ENCODE measurements at places on chromosomes 6 and 20. TPM values are rescaled to one million over a fixed set of nuclear protein-coding genes. Genes with fewer than 3 reads are reported as not detected.

The MATN4 gene
- total RNA-seq: not detected

The HAO1 gene
- total RNA-seq: not detected

The AAR2 gene
- 28.2 TPM for total RNA-seq

The SAMD3 gene
- total RNA-seq: 1.1 TPM

The SMIM28 gene
- total RNA-seq: not detected

The ACSS1 gene
- total RNA-seq: 10.9 TPM

The SLC22A3 gene
- total RNA-seq: 0.70 TPM

GRCh38 chr6:131331151-131331550 is 195.9 kb downstream of the AKAP7 start:
- no peak for DNase-seq

DNA sequence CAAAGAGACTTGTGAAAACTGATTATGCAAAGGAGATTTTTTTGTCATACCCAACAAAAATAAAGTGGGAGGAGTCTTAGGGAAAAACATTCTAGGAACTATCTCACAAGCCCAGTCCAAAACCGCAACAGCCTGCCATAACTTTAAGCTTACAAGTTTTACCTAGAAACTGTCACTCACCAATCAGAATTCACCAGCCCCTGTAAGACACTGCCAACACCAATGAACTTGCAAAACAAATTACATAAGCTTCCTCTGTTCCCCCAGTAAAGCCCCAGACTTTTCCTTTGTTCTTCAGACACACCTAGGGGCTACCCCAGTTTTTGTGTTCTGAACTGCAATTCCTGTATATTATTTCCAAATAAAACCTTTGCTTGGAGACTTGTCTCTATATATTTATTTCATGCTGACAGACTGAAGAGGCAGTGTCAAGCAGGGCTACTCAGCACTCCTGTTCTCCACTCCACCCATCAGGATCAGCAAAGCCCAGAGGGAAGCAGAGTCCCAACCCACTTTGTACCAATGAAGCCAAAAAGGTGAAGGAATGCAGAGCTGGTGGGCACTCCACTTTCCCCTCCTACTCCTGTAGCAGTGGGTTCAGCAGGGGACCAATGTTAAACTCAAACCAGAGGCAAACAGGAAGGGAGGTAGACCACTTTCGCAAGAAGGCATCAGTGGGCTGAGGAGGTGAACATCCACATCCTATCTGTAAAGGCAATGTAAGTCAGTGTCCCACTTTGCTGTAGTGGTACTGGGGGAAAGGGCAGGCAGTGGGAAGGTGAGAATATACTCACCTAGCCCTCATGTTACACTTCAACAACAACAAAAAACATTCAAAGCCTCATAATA is 142.5 kb upstream of the RUNX2 start:
- DNase-seq: no peak

DNA sequence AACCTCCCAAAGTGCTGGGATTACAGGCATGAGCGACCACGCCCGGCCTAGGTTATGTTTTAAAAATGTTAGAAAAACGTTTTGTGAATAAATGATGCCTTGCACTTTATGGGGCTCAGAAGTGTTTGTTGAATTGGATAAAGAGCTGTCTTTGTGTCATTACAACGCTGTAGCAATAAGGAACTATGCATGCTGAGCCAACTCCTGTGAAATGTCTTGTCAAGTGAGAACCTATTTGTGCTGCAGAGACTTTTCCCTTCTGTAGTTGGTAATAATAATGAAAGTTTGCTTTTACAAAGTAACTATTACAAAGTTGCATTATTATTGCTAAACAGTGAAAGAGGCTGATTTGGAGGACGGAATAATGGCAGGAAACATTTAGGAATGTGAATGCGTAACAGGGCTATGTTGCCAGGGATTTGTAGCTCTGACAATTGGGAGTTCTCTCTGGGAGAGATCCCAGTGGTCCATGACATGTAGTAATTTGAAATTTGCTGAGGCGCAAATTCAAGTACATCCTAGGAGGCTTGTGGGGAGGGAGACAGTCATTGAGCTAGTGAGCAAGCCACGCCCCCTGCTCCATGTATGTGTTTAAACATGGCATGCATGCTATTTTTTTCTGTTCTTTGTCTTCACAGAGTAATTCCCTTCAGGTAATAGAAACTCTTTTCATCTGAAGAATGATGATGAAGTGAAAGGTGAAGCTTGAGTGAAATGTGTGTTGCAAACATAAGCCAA is 16.8 kb upstream of the BICRAL start:
- DNase-seq: no peak

DNA sequence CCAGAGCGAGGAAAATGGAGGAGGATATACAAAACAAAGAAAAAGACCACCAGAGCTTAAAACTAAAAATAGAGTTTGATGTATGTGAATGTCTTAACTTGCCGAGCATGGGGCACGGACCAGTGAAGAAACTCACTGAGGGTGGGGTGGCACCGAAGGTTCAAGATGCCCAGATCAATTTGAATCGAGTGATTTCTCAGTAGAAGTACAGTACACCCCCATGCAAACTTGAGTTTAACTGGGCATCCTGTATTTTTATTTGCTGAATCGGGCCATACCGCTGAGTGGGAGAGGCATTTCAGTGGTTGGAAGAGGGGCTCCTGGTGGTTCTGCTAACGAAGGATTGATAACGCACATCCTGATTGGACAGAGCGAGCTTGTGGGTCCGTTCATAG is 81.7 kb downstream of the ANKRD60 start:
- DNase-seq: no peak

- DNase-seq: peak; percentile 67
Observed at GRCh38 chr6:30483677-30484279, 5.5 kb upstream of the HLA-E start.

- DNase-seq: no peak
Observed at GRCh38 chr6:74087899-74088298, 391.9 kb downstream of the CD109 start.

DNA sequence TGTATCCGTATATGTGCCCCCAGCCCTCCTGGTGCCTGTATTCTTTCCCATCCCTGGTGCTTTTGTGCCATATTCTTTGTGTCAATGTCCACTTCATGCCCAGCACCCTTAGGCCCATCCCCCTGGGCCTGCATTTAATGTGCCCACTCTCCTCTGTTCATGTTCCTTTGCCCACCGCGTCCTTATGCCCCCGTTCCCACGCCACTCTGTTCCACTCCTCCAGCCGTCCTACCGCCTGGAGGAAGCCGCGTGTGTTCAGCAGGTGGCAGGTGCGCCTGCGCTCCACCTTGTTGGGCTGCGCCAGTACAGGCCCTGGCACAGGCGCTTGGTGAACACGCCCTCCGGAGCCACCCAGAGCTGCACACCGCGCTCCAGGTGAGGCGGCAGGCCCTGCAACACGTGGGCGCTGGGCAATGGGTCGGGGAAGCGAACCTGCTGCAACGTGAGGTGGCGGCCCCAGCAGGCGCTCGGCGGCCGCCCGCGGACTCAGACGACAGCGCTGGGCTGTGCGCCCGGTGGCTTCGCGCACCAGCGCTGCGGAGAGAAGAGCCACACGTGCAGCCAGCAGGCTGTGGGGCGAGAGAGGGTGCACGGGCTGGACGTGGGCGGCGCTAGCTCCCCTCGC is 4.0 kb upstream of the FOXS1 start:
- DNase-seq: no peak

DNA sequence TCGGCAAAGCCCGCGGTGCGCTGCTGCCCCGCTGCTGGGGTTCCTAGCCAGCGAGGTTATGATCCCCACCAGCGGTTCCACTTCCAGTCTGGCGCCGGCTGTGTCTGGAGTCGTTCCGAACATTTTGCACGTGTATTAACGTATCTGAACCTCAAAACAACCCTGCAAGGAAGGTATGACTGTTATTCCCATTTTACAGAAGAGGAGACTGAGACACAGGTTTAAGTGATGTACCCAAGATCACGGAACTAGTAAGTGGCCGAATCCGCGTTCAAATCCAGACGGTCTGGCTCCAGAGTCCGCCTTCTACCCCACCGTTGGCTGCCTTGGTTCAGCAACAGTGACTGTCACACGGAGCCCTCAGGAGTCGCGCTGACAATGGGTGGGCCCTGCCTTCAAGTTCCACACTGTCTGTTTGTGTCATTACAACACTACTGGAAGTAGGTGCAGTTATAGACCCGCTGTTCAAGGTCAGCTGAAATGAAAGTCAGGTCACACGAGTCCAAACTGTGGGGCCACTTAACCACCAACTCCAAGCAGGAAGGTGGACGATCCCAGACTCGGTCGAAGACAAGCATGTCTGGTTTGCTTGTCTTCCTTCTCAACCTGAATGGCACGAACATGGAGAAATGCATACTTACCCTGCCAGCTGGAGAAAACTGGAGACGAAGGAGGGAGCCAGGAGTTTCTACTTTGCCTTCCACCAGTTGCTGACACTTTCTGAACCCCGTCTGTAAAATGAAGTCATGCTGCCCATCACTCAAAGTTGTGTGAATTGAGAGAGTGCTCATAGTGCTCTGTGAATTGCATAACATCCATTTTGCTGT is 803 bp upstream of the SRXN1 start:
- no peak for DNase-seq

DNA sequence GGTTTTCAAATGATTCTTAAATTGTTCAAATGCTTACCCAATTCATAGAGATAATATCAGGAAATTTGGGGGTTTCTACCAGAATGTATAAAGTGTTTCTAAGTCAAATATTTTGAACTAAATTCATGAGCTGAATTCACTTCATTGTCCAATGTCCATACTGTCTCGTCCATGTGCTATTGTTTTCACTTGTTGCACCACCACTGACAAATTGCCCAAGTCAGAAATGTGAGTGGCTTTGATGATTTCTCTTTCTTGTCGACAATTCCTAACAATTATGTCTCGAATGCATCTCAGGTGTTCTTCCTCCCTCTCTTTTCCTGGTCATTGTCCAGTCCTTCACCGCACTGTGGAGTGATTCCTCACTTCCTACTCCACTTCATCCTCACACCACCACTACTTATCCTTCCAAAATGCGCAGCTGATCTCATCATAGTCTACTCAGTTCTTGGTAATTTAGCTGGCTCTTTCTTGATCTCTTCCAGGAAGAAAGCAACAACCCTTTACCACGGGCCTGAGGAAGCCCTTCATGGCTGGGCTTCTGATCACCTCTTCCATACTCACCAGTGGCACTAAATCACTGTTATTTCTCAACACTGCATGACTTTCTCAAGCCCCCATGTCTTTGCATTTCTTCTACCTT is 161.1 kb downstream of the FOXA2 start:
- no peak for DNase-seq

GRCh38 chr6:90445533-90446108 is 141.3 kb downstream of the MAP3K7 start:
- no peak for DNase-seq

- DNase-seq: no peak
Observed at GRCh38 chr6:5832668-5833067, 174.1 kb downstream of the NRN1 start.

GRCh38 chr6:105896052-105896820 is 189.9 kb upstream of the PRDM1 start:
- DNase-seq: no peak

DNA sequence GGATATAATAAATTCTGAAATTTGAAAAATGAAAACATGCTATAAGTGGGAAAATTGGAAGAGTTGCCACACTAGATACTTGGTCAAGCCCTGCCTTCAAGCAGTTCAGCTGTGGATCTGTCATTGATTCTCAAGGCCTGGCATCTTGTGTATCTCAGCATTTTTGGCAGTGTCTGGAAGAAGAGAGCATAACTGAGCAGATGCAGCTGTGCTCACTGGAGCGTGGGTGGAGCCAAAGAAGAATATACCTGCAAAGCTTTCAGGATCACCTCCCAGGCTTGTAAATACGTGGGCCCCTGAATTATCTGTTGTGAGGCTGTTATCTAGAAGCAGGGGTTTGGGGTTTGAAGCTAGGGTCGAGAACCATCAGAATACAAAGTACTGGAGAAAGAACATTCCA is 31.3 kb upstream of the CHD6 start:
- no peak for DNase-seq

- DNase-seq: no peak
Observed at GRCh38 chr6:42448391-42448790, 3.3 kb downstream of the TRERF1 start.

DNA sequence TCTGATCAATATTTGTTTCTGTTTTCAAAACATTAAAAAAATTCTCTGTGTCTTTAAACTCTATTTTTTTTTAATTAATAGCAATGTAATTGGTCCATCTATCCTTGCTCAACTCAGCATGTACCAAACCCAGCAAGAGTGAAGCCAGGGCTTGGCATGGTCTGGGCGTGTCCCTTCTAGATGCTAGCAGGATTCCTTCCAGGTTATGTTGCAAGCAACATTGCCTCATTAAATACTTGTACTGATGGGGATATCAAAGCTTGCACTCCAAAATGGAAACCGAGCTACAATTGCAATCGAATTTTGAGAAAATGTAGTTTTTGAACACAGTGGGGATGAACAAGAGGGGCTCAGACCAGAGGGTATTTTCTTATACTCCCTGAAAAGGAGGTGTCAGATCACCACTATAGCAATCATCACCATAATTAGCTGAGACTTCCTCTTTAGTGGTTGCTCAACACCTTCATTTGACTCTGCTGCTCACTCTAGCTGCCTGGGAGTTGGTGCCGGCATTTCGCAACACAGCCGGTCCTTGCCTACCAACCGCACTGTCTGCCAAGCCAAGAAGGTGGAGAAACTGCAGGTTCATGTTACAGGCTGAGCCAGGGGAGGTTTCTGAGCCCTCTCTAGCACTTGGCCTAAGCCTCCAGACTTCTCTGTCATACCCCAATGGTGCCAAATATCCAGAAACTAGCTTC is 67.8 kb upstream of the RALGAPA2 start:
- DNase-seq: no peak

GRCh38 chr20:58650181-58650775 is 805 bp upstream of the STX16 start:
- DNase-seq: no peak

GRCh38 chr6:29702519-29703103 is 20.6 kb upstream of the HLA-F start:
- no peak for DNase-seq

DNA sequence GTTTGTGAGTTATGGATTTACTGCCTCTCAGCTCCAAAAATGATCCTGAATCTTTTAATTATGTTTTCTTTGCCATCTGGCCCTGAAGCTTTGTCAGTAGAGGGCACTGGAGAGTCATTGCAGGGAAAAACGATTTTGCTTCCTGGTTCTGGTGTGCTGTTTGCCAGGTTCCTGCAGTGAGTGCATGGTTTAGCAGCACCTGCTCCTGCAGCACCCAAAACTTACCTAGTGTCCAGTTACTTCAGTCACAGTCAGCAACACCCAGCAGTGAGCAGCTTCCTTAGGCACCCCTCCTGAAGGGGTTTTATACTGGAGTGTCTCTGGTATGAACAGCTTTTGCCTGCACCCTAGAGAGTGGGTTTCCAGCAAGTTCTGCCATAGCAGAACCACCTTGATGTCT is 6.0 kb upstream of the TRIM26 start:
- DNase-seq: no peak

All from glomerular endothelial cell (primary cell).